Left lung (tissue), 14 donors: ENCODE measurements at places on chromosomes 7 and 10. TPM values are rescaled to one million over a fixed set of nuclear protein-coding genes. Genes with fewer than 3 reads are reported as not detected.

PPRC1 gene
- total RNA-seq: 27.8 TPM

DNA sequence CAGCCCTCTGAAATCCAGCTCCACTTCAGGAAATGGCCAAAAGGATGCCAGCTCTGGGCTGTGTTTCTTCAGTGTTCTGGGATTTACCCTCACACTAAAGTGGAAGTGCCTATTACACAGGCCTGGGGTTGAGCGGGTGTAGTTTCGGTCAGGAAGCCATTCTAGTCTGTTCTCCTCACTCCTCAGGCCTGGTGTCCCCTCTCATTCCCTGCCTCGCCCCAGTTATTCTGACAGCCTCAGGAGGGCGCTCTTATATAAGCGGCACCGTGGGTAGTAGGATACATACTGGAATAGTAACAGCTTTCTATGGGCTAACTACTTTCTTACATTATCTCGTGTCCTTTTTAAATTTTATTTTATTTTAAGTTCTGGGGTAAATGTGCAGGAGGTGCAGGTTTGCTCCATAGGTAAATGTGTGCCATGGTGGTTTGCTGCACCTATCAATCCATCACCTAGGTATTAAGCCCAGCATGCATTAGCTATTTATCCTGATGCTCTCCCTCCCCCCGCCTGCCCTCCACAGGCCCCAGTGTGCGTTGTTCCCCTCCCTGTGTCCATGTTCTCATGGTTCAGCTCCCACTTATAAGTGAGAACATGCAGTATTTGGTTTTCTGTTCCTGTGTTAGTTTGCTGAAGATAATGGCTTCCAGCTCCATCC is 12.2 kb upstream of the LGI1 start:
- no peak for DNase-seq

DNA sequence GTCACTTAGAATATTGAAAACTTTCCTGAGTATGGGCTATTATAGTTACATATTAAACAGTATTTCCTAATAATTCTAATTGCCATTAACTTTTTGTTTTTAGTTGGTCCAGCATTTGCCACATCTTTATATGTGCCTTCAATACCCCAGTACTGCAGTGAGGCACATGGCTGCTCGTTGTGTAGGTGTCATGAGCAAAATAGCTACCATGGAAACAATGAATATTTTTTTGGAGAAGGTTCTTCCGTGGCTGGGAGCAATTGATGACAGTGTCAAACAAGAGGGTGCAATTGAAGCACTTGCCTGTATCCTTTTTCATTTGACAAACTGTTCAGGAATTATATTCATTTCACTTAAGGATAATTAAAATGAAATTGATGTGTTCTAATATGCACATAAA is 72.7 kb downstream of the BTAF1 start:
- DNase-seq: no peak

LAMB1 gene
- 187 TPM for total RNA-seq

DNA sequence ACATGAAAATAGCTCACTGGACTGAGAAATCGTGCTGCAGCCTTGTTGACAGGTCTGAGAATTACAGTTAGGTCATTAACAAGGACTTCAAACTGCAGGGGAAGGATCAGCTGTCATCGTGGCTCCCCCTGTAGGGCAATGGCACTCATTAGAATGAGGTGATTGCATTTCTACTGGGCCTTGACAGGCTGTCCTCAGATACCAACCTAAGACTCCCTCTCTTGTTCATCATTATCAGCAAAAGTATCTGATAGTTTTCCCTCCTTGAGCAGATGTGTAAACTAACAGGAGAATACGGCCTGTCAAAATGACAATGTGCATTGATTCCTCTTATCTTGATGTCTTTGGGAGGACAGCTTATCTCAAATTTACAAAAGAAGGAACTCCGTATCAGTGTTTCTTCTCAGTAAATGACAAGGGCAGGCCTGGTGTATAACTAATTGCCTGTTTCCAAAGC is 648.5 kb upstream of the LRRN3 start:
- DNase-seq: peak; percentile 3

SP8 gene
- total RNA-seq: not detected

NKX6-2 gene
- not detected for total RNA-seq

OR2A12 gene
- total RNA-seq: not detected

SIRT1 gene
- 17.5 TPM for total RNA-seq

GRCh38 chr10:133124357-133125211 is 35.4 kb upstream of the KNDC1 start:
- peak; percentile 87 for DNase-seq

DNA sequence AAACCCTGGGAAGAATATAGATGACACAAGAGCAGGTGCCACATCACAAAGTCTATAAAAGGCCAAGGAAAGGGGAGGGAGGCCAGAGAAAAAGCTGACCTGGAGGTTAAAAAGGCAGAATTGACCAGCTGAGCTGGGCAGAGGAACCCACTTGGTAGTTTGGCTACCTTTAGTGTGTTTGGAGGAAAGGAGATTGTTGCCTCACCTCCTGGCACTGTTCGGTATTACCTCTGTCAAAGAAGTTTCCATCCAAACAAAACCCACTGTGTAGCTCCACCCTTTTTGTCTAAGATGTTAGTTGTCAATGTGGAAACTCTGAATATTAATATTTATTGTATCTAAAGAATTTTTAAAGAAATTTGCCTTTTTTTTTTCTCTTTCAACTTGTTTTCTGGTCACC is 23.4 kb downstream of the ENTPD7 start:
- DNase-seq: no peak

GRM3 gene
- total RNA-seq: not detected
